Osteocyte (in vitro differentiated cells): ENCODE measurements at places on chromosomes 3 and 15. TPM values are rescaled to one million over a fixed set of nuclear protein-coding genes. Genes with fewer than 3 reads are reported as not detected.

- no peak overlapping the region for H3K4me3 ChIP-seq
- no peaks in the 10 kb centered on the region for H3K27me3 ChIP-seq
- peaks cover 4% of the 10 kb centered on the region for H3K4me1 ChIP-seq
- H3K27ac ChIP-seq = no peak overlapping the region
- H3K36me3 ChIP-seq = no peaks in the 10 kb centered on the region
These were observed 440.8 kb downstream of the ZNF385D start for GRCh38 chr3:21310161-21310560.

GRCh38 chr3:41581700-41582099 is 380.2 kb downstream of the ULK4 start:
- no peak overlapping the region for H3K4me3 ChIP-seq
- no peaks in the 10 kb centered on the region for H3K27me3 ChIP-seq
- H3K36me3 ChIP-seq = no peaks in the 10 kb centered on the region
- no peak overlapping the region for H3K27ac ChIP-seq
- no peak for DNase-seq

The ACKR4 gene
- 0.42 and 0.64 TPM in 2 replicates for total RNA-seq

GRCh38 chr3:129036222-129037092 is 24.1 kb upstream of the GP9 start:
- DNase-seq = no peak
- H3K27ac ChIP-seq = no peak overlapping the region
- no peaks in the 10 kb centered on the region for H3K36me3 ChIP-seq
- H3K4me1 ChIP-seq = peaks cover 13% of the 10 kb centered on the region
- H3K27me3 ChIP-seq = peaks cover 4% of the 10 kb centered on the region
- H3K4me3 ChIP-seq = no peak overlapping the region

GRCh38 chr3:50161320-50161719 is 6.2 kb downstream of the SEMA3F start:
- H3K36me3 ChIP-seq = no peaks in the 10 kb centered on the region
- no peak for DNase-seq
- H3K27ac ChIP-seq = no peak overlapping the region
- peaks cover 3% of the 10 kb centered on the region for H3K27me3 ChIP-seq

DNA sequence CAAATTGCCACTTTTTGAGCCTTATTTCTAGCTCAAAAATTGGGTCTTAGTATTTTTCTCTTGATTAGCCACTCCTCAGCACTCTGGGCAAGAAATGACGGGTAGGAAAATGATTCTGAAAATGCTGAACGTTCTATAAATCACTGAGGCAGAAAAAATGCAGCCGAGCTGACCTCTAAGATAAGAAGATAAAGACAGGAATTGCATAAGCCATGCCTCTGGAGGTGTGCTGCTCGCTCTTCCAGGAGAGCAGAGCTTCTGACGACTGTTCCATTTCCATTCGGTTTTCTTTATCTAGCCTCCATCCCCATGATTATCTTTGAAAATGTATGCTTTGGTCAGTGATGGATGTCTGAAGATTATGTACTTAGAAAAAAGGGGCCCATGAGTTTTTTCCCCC is 558.8 kb upstream of the ADAMTS9 start:
- H3K4me1 ChIP-seq = no peaks in the 10 kb centered on the region
- H3K27me3 ChIP-seq = peaks cover 4% of the 10 kb centered on the region
- no peak for DNase-seq
- H3K36me3 ChIP-seq = no peaks in the 10 kb centered on the region

- no peaks in the 10 kb centered on the region for H3K36me3 ChIP-seq
- no peak for DNase-seq
- peaks cover 42% of the 10 kb centered on the region for H3K4me1 ChIP-seq
- H3K27me3 ChIP-seq = no peaks in the 10 kb centered on the region
- no peak overlapping the region for H3K27ac ChIP-seq
These were observed 98.2 kb upstream of the TJP1 start for GRCh38 chr15:29920515-29920914.

The C3orf62 gene
- total RNA-seq = 8.4 and 9.4 TPM in 2 replicates

GRCh38 chr3:188000361-188000861 is 153.5 kb upstream of the LPP start:
- peaks cover 3% of the 10 kb centered on the region for H3K4me1 ChIP-seq
- DNase-seq = no peak
- H3K27me3 ChIP-seq = no peaks in the 10 kb centered on the region
- peaks cover 2% of the 10 kb centered on the region for H3K36me3 ChIP-seq
- no peak overlapping the region for H3K4me3 ChIP-seq
- H3K27ac ChIP-seq = no peak overlapping the region

GRCh38 chr15:73908030-73908821 is 18.0 kb upstream of the LOXL1 start:
- peaks cover 27% of the 10 kb centered on the region for H3K36me3 ChIP-seq
- DNase-seq = peak; percentile 93
- peaks cover 7% of the 10 kb centered on the region for H3K4me1 ChIP-seq

- no peaks in the 10 kb centered on the region for H3K36me3 ChIP-seq
- H3K27ac ChIP-seq = no peak overlapping the region
- H3K27me3 ChIP-seq = no peaks in the 10 kb centered on the region
- no peak for DNase-seq
- no peak overlapping the region for H3K4me3 ChIP-seq
- no peaks in the 10 kb centered on the region for H3K4me1 ChIP-seq
These were observed 824.2 kb downstream of the AGBL1 start for GRCh38 chr15:86903642-86904421.

DNA sequence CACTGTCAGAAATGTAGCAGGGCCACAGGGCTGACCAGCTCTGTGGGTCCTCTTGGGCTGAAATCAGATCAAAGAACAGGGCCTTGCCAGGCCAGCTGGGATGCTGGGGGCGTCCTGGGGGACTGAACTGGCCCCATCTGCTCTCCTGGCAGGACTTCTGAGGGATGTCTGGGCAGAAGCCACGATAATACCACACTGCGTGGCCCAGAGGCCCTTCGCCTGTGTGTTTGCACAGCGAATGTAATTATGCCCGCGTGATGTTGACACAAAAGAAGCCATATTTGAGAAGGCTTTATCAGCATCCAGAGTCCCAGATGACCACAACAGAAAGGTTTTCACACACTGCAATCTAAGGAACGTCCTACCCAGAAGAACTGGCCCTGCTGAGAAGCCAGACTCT is 174.0 kb downstream of the RAB11A start:
- peaks cover 63% of the 10 kb centered on the region for H3K27me3 ChIP-seq
- DNase-seq = no peak
- H3K36me3 ChIP-seq = no peaks in the 10 kb centered on the region
- H3K4me1 ChIP-seq = peaks cover 5% of the 10 kb centered on the region
- H3K4me3 ChIP-seq = no peak overlapping the region

DNA sequence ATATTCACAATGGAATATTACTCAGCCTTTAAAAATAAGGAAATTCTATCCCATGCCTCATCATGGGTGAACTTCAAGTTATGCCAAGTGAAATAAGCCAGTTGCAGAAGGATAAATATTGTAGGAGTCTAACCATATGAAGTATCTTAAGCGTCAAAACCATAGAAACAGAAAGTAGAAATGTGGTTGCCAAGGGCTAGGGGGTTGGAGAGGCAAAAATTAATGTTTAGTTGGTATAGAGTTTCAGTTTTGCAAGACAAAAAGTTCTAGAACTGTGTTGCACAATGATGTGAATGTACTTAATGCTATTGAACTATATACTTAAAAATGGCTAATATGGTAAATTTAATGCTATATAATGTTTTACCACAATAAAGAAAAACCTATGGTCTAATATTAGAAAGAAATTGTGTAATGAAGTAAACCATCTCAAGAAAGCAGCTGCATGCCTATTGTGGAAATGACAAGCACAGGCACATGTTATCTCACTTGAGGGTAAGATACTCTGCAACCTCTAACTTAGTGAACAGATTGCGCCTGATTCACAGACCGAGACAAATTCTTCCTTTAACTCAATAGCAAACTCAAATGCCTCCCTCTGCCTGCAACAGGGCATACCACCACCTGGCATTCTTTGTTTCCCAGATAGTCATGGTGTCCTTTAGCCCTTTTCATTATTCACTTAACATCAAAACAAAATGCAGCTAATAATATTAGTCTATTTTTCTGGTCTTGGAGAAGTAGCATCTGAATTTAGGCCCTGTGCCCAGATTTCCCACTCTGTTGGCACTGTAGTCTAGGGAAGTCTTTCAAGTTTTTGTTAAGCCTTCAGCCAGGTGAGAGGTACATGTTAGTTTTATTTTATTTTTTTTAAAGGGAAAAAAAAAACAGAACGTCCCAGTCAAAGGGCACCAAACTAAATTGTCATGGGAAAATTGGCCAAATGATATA is 80.2 kb upstream of the ACP3 start:
- H3K27ac ChIP-seq = no peak overlapping the region
- no peak overlapping the region for H3K4me3 ChIP-seq
- H3K27me3 ChIP-seq = peaks cover 20% of the 10 kb centered on the region

The SPINK8 gene
- total RNA-seq = not detected in 2 replicates
